ENCODE measurements at places on chromosomes 1 and 21.

- DNase-seq, result no peak
These were observed 36.4 kb upstream of the TARBP1 start for GRCh38 chr1:234515411-234515810.

GRCh38 chr1:22140694-22141093 is 2.2 kb downstream of the WNT4 start:
- no peak for DNase-seq

GRCh38 chr1:87410776-87411480 is 82.2 kb downstream of the LMO4 start:
- DNase-seq, result no peak

GRCh38 chr1:158952416-158952815 is 21.1 kb downstream of the PYHIN1 start:
- no peak for DNase-seq

DNA sequence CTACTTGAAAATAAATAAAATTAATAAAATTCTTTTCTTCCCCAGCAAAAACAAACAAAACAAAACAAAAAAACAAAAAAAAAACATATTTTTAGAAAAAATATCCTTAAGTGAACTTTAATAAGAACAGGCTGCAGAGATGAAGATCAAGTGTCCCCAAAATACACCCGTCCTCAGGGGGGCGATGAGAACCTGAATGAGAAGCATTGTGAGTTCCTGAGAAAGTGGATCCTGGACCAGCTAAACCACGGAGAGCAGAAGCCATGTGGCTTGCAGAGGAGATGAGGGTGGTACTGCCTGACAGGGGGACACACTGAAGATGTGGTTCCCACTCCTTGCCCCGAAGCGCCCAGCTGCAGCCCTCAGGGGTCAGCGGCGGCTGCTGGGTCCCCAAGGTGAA is 89.3 kb downstream of the ITPKB start:
- no peak for DNase-seq

DNA sequence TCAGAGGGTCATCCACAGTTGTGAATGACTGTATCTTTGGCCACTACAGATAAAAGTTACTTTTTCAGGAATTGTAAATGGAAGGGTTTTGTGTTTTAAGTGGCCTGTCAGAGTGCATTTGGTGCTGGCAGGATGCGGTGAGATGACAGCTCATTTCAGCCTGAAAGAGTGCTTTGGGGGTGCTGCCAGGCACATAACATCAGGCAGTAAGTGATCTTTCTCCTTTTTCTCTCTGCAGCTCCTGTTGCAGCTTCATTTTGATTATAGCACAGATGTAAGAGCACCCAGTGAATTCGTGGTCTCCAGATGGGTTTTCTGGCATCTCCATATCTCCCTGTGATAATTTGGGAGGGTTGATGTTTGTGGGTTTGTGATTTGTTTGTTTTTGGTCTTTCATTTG is 14.8 kb upstream of the FAM163A start:
- peak; percentile 27 for DNase-seq

DNA sequence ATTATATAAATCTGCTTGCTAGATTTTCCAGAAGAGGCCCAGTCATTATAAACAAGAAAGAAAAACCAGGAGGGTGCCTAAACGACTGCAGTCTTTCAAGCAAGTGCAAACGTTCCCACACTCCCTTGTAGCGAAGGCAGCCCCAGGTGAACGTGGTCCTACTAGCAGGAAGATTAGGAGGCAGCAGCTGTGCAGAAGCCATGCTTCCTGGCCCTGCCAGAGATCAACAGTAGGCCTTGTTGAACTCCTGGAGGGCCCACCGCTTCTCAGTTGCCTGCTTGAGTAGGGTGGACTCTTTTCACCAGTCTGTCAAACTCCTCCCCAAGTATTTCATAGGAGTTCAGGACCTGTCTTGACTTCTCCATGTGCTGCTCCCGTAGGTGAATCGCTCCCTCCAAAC is 163.0 kb upstream of the GORAB start:
- no peak for DNase-seq
